PC-3 (cell line): ENCODE measurements at places on chromosomes 4 and X. TPM values are rescaled to one million over a fixed set of nuclear protein-coding genes. Genes with fewer than 3 reads are reported as not detected.

Gene DCAF12L1
- total RNA-seq, result not detected in 2 replicates

Gene RASGEF1B
- total RNA-seq, result 1.4 TPM in 2 replicates

Gene CT45A7
- not detected in 2 replicates for total RNA-seq

Gene SYTL5
- 0.04 and 0.17 TPM in 2 replicates for total RNA-seq

Gene MMRN1
- total RNA-seq, result 0.69 and 0.73 TPM in 2 replicates

Gene TRMT10A
- 5.2 and 20.3 TPM in 2 replicates for total RNA-seq

Gene SPATA18
- not detected in 2 replicates for total RNA-seq

Gene AFF2
- not detected in 2 replicates for total RNA-seq

Gene ARX
- not detected in 2 replicates for total RNA-seq

Gene TMSB15A
- total RNA-seq, result 0.18 TPM in 1 of 2 replicates, not detected in the other

Gene NPY1R
- total RNA-seq, result 1.3 and 1.7 TPM in 2 replicates

Gene HELQ
- total RNA-seq, result 7.3 and 10.5 TPM in 2 replicates

Gene F9
- not detected in 2 replicates for total RNA-seq

Gene SNX25
- total RNA-seq, result 8.4 and 9.2 TPM in 2 replicates

Gene GLOD5
- not detected in 2 replicates for total RNA-seq

Gene PABPC4L
- total RNA-seq, result 0.47 and 1.2 TPM in 2 replicates

Gene SRPX
- 5.0 and 5.4 TPM in 2 replicates for total RNA-seq

Gene LIMCH1
- 19.7 and 27.1 TPM in 2 replicates for total RNA-seq

Gene DDIT4L
- not detected in 2 replicates for total RNA-seq

Gene CYLC1
- not detected in 2 replicates for total RNA-seq

Gene NLGN3
- 0.23 and 0.29 TPM in 2 replicates for total RNA-seq

Gene NXF2
- total RNA-seq, result not detected in 2 replicates

Gene MXRA5
- total RNA-seq, result not detected in 2 replicates

Gene SHROOM4
- total RNA-seq, result not detected in 2 replicates

Gene JADE1
- 10.8 and 10.9 TPM in 2 replicates for total RNA-seq

Gene BCORL1
- total RNA-seq, result 3.1 and 3.9 TPM in 2 replicates

Gene SOD3
- 10.7 and 16.4 TPM in 2 replicates for total RNA-seq

Gene MEPE
- total RNA-seq, result not detected in 2 replicates

Gene KLKB1
- total RNA-seq, result not detected in 2 replicates

Gene PLP1
- not detected in 2 replicates for total RNA-seq
